HEK293T (cell line): ENCODE measurements at places on chromosomes 1 and 21.

- DNase-seq: no peak
These were observed 34.1 kb downstream of the DDX20 start for GRCh38 chr1:111789666-111790316.

GRCh38 chr1:235004276-235004675 lies 124.4 kb downstream of the TOMM20 start:
- DNase-seq: no peak

DNA sequence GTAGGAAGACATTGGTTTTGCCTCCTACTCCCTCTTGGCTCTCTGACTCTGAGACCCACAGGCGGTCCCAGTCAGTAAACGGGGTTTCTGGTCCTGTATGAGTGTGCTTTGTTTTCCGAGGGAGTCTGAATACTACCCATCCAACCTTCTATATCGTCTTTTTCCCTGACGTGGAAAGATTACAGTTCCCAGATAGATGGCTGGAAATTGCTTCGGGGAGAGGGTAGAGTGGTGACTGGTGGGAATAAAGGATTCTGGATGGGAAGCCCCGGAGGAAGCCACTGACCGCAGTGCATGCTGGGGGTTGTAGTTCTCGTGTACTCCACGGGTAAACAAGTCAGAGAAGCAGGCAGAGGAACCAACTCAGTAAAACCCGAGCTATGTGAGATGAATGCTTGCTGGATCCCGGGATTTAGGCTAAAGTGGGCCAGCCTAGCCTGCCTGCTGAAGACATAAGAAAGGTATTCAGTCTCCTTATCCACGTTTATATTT lies 66.2 kb upstream of the IRF2BP2 start:
- peak; percentile 92 for DNase-seq

- no peak for DNase-seq
These were observed 19.4 kb downstream of the PANK4 start for GRCh38 chr1:2506901-2507565.

DNA sequence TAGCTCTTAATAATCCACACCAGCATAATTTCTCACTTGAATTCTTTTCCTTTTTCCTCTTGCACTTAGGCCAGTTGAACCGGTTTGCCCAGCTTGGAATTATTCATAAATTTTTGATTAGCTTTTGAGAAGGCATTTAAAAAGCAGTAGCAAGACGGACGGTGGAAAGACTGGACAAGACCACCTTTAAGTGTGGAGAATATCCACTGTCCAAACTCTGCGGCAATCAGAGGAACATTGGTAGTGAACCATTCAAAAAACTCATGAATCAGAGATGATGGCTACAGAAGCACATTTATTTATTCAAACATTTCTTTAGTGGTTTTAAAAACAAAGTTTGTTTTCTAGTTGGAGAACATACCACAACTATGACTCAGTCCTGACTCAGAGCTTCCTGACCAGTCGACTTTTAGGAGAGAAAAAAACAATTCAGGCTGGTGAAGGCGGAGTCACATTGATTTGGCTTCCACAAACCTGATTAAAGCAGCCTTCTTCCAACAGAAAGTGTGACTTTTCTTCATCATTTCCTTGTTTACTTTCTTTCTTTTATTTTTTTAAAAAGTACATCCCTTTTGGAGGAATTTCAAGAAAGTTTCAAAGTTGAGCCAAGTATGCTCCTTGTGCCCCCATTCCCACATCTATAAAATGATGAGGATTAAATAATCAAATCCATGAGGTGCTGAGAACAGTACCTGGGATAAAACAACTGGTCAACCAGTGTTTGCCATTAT lies 128.8 kb downstream of the ADSS2 start:
- DNase-seq: no peak

DNA sequence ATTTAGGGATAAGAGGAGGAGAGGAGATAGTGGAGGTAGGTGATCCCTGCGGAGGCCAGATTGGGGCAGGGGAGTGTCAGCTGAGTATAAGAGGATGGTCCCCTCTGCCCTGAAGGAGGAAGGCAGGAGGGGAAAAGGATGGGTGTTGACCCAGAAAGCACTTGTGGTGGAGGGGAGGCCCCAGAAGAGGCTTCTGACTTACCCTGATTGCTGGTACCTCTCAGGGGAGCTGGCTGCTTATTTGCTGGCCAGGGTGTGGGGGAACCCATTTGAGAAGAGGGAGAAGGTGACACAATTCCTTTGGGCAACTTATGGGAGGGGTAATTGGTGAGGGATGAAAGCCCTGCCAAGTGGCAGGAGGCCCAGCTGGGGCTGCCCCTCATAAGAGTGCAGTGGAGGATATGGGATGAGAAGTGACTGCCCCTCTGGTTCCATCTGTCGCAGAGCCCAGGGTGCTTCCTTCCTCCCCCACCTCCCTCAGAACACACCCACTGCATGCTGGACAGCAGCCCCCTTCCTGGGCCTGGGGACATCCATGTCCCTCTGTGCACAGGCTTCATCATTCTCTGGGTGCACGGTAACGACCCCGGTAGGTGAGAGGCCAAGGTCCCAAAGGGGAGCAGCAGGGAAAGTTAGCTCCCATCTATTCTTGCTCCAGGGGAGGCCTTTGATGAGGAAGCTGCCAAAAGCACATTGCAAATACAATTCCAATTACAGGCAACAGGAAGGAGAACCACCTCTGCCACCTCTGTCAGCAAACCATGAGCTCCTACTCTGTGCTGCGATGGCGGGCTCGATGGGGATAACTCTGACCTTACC lies 1.4 kb upstream of the PCSK9 start:
- no peak for DNase-seq

- DNase-seq: no peak
These were observed 20.4 kb upstream of the PDE9A start for GRCh38 chr21:42632771-42633690.

GRCh38 chr1:224635356-224635755 lies 19.2 kb downstream of the CNIH3 start:
- DNase-seq: no peak

DNA sequence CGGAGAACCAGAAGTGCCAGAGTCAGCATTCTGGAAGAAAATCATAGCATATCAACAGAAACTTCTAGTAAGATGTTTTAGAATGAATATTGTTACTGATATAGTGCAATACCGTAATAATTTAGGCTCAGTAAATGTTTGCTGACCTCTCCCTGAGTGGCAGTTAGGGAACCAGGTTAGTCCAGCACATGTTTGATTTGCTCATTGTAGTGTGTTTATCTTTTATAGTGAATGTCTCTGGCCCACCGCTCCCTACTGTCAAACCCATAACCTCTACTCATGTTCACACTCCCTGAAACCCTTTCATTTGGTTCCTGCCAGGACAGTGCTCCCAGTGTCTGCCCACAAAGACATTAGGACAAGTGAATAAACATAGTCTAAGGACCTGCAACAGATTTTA lies 102.7 kb downstream of the ZP4 start:
- DNase-seq: no peak

- no peak for DNase-seq
These were observed 79.5 kb upstream of the SLC45A1 start for GRCh38 chr1:8238141-8239038.

DNA sequence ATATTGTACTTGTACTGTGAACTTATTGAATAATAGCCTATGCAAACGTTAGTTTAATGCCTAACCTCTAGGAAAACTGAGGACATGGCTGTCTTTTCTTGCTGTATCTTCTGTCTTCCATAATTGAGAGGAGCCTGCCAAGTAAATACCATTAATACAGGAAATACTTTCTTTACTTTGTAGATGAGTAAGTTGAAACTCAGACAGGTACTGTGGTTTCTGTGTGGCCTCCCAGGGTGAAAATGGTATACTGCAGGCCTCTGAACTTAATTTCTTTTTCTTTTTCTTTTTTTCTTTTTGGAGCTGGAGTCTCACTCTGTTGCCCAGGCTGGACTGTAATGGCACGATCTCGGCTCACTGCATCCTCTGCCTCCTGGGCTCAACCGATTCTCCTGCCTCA lies 208.8 kb upstream of the ADGRL4 start:
- no peak for DNase-seq

- DNase-seq: peak; percentile 24
These were observed 152.2 kb downstream of the CLEC20A start for GRCh38 chr1:178344513-178345091.

DNA sequence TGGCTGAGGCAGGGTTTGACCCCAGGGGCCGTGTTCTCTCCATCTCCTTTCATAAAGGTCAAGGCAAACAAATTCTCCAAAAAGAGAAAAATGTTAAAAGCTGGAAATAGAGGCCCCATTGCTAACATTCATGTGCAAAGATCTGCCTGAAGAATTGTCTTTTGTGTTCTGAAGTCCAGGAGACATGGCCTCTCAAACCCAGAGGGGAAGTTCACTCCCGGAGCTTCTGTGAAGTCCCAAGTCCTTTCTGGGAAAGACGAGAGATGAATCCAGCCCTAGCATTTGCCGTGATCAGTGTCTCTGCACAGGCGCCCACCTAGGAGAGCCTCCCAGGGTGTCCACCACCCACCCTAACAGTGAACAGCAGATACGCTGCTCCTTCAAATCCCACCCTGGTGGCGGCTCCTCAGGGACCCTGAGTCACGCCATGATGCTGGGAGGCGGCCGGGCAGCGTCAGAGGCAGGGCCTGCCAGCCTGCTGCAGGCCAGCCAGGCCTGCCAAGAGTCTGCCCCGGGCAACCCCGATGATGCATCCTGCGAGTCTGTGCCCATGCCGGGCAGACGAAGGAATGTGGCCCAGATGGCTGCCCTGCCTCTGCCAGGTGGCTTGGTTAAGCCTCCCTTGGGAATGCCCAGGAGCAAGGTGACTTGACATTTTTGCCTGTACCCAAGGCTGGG lies 5.2 kb upstream of the C2CD2 start:
- DNase-seq: no peak

DNA sequence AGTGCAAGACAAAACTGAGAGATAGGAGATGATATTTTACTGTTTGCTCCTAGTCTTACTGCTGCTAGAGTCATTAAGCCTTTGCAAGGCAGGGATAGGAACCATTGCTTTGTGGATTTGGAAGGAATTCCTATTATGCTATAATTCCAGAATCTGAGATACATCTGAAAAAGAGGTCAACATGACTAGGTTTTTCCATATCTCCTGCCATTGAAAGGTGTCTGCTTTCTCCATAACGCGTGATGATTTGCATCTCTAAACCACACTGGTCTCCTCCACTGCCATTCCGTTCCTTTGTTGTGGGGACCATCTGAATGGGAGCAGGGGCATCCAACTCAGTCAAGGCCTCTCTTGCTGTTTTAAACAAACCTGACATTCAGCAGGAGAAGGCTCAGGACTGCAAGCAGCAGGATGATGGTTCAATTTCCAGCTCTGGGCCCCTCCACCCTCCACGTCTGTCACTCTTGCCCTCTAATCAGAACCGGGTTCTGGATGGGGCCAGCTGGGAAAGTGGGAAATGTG lies 45.2 kb downstream of the PLPP3 start:
- no peak for DNase-seq

- no peak for DNase-seq
These were observed 32.1 kb upstream of the HSPA13 start for GRCh38 chr21:14414932-14415508.

- DNase-seq: peak; percentile 80
These were observed 29.5 kb downstream of the LDLRAP1 start for GRCh38 chr1:25572708-25573590.

GRCh38 chr1:196071447-196071846 lies 536.8 kb downstream of the KCNT2 start:
- peak; percentile 15 for DNase-seq

- DNase-seq: no peak
These were observed 168.1 kb upstream of the FGGY start for GRCh38 chr1:59128784-59129227.

DNA sequence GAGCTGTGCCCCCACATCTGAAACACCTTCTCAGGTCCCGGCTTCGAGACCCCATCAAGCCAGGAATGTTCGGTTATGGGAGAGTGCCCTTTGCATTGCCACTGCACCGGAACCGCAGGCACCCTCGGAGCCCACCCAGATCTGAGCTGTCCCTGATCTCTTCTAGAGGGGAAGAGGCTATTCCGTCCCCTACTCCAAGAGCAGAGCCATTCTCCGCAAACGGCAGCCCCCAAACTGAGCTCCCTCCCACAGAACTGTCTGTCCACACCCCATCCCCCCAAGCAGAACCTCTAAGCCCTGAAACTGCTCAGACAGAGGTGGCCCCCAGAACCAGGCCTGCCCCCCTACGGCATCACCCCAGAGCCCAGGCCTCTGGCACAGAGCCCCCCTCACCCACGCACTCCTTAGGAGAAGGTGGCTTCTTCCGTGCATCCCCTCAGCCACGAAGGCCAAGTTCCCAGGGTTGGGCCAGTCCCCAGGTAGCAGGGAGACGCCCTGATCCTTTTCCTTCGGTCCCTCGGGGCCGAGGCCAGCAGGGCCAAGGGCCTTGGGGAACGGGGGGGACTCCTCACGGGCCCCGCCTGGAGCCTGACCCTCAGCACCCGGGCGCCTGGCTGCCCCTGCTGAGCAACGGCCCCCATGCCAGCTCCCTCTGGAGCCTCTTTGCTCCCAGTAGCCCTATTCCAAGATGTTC lies 4.3 kb downstream of the ADAMTSL4 start:
- DNase-seq: no peak

DNA sequence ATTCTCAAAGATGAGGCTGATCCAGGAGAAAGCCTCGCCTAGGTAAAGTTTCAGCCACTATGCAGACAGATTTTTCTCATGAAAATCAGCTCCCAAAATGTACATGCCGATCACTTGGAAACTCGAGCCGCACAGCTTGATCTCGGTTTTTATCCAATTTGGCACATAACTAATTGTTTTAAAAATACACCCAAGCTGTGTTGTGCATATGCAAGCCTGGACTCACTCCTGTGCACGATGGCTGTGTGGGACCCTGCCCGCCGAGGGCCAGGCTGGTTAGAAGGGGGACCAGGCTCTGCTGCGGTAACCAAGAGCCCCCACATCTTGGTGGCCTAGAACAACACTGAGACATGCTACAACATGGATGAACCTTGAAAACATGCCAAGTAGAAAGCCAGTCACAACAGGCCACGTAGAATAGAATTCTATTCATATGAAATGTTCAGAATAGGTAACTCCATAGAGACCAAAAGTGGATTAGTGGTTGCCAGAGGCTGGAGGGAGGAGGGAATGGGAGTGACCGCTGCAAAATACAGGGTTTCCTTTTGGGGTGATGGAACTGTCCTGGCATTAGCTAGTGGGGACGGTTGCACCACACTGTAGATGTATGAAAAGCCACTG lies 16.1 kb upstream of the LDLRAP1 start:
- DNase-seq: no peak

GRCh38 chr1:22776035-22776613 lies 65.5 kb downstream of the EPHB2 start:
- no peak for DNase-seq

DNA sequence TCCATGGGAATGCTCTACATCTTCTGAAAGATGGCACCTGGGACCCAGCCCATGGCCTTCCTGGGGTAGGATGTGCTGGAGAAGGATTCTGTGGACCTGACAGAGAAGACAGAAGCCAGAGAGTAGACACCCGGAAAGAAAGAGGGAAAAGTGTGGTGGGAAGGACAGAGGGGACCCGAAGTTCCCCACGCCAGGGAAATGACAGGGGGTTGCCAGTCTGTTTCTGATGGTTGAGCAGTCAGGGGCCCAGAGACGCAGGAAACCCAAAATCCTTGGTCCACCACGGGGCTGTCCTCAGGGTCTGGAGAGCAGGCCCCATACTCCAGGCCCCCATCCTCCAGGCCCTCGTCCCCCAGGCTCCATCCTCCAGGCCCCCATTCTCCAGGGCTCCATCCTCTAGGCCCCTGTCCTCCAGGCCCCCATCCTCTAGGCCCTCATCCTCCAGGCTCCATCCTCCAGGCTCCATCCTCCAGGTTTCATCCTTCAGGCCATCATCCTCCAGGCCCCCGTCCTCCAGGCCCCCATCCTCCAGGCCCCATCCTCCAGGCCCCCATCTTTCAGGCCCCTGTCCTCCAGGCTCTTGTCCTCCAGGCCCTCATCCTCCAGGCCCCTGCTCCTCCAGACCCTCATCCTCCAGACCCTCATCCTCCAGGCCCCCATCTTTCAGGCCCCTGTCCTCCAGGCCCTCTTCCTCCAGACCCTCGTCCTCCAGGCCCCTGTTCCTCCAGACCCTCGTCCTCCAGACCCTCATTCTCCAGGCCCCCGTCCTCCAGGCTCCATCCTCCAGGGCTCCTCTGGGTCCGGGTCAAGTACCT lies 1.0 kb upstream of the TFF2 start:
- no peak for DNase-seq
